ENCODE measurements at places on chromosomes 3 and 15.

DNA sequence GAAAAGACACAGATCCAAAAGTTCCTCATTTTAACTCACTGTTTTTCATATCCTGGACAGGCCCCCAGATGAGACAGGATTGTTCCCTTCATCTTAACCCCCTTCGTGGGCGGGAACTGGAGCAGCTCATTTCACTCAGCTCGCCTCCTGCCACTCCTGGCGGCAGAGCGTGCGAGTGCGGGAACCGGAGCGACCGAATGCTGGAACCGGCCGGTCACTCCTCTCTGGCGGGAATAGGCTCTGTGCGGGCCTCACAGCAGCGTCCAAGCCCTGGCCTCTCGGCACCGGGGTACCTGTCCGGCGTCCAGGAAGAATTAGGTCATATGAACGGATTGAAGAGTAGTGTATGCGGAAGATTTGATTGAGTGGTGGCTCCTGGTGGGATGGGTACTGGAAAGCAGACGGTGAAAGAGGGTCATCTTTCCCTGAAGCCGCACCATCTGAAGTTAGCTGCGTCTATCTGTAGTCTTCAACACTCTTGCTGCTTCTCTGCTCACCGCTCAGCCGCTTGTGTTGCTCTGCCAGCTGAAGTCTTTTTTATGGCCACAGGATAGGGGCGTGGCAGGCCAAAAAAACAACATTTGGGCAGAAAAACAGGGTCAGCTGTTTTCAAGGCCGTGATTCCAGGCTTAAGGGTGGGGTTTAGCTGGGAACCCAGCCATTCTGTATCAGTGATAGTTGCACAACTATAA lies 42.3 kb upstream of the FXR1 start:
- no peak for DNase-seq

DNA sequence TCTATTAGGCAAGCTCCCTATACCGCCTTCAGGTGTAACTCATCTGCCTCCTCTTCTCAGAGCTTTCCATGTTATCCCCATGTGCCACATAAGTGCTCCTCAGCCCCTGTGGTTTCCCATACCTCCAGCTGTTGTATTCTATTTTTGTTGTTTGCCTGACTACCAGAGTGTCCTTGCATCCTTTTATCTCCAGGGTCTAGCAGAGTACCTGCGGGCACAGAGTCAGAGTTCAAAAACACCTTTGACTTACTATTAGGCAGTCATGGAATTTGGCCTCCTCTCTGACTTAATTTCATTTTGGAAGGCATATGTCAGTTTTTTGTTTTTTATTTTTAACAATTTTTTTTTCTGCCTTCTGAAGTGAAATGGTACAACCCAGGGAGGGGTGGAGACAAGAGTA lies 7.1 kb downstream of the GPR87 start:
- no peak for DNase-seq

GRCh38 chr3:15629860-15630597 lies 28.5 kb downstream of the BTD start:
- DNase-seq: no peak

- no peak for DNase-seq
These were observed 519.8 kb upstream of the MDFIC2 start for GRCh38 chr3:70832089-70832833.

Measured in stimulated activated effector memory CD8-positive, alpha-beta T cell treated with anti-CD3 and anti-CD28 coated beads, Interleukin-12 subunit alpha, Interleukin-12 subunit beta, amount 100 ng/mL, for 72 hours (primary cell).